Nephron progenitor cell (in vitro differentiated cells): ENCODE measurements at places on chromosomes 3 and 15.

DNA sequence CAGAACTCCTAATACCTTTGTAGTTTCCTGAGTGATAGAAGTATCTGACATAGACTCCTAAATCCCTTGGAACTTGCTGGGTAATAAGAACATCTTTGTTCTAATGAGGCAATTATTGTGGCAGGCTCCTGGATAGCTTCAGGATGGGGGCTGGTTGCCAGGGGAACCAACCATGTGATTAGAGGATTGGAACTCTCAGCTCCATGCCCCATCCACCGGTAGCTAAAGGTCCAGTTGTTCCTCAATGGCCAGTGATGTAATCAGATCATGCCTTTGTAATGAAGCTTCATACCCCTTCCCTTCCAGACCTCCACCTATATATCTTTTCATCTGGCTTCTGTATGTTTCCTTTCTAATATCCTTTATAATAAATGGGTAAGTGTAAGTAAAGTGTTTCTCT, 221.2 kb upstream of the ALCAM start:
- H3K27me3 ChIP-seq = no peaks in the 10 kb centered on the region
- H3K36me3 ChIP-seq = no peaks in the 10 kb centered on the region
- H3K4me1 ChIP-seq = no peaks in the 10 kb centered on the region
- DNase-seq = no peak

GRCh38 chr3:127013758-127014535, 31.0 kb downstream of the PLXNA1 start:
- no peak overlapping the region for H3K4me3 ChIP-seq
- H3K27ac ChIP-seq = no peak overlapping the region
- H3K4me1 ChIP-seq = peaks cover 18% of the 10 kb centered on the region
- no peak for DNase-seq
- no peaks in the 10 kb centered on the region for H3K36me3 ChIP-seq
- H3K27me3 ChIP-seq = no peaks in the 10 kb centered on the region

DNA sequence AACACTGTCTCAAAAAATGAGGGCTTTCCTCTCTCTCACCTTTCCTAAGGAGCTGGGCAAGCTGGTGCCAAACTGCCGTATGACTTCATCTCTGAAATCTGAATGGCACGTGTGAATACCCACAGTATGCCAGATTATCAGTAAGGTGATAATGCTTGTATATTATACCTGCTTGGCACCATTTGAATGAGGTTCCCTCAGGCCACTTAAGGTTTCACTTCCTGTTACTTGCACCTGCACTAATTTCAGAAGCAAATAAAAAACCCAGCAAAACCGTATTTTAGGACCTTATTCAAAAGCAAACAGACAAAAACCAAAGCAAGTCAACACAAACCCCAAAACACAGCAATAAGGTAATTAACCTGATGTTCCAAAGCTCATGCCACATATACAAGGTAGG, 19.7 kb downstream of the FOXP1 start:
- H3K27me3 ChIP-seq = no peaks in the 10 kb centered on the region
- H3K4me3 ChIP-seq = no peak overlapping the region
- H3K36me3 ChIP-seq = peaks cover 70% of the 10 kb centered on the region

DNA sequence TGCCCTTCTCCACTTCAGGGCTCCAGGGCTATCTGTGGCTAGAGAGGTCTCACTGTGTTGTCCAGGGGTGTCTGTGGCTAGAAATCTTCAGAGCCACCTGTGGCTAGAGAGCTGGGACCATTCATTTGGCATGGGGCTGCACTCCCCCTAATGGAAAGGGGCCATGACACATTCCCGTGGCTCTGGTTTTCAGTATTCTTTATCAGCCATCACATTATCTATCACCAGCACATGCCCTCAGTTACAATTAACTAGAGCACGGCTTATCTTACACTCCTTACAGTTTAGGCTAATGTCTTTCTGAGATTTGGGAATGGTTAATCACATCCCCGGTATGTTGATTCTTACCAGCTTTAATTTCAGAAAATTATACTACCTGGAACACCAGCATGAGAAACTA, 128.6 kb downstream of the RORA start:
- DNase-seq = no peak
- peaks cover 82% of the 10 kb centered on the region for H3K4me1 ChIP-seq
- H3K27me3 ChIP-seq = peaks cover 4% of the 10 kb centered on the region
- H3K27ac ChIP-seq = no peak overlapping the region

- no peaks in the 10 kb centered on the region for H3K27me3 ChIP-seq
- no peak overlapping the region for H3K27ac ChIP-seq
- H3K4me3 ChIP-seq = no peak overlapping the region
- H3K4me1 ChIP-seq = peaks cover 22% of the 10 kb centered on the region
- no peaks in the 10 kb centered on the region for H3K36me3 ChIP-seq
- DNase-seq = no peak
Measured at GRCh38 chr3:133383175-133383574, 16.7 kb upstream of the BFSP2 start.

- no peaks in the 10 kb centered on the region for H3K36me3 ChIP-seq
- no peak overlapping the region for H3K4me3 ChIP-seq
- H3K4me1 ChIP-seq = no peaks in the 10 kb centered on the region
- peaks cover 39% of the 10 kb centered on the region for H3K27me3 ChIP-seq
Measured at GRCh38 chr15:100849855-100850218, 29.8 kb upstream of the ALDH1A3 start.

GRCh38 chr3:17632401-17633100, 109.9 kb downstream of the TBC1D5 start:
- no peak for DNase-seq
- no peak overlapping the region for H3K27ac ChIP-seq
- no peaks in the 10 kb centered on the region for H3K27me3 ChIP-seq
- peaks cover 5% of the 10 kb centered on the region for H3K4me1 ChIP-seq
- peaks cover 12% of the 10 kb centered on the region for H3K36me3 ChIP-seq

DNA sequence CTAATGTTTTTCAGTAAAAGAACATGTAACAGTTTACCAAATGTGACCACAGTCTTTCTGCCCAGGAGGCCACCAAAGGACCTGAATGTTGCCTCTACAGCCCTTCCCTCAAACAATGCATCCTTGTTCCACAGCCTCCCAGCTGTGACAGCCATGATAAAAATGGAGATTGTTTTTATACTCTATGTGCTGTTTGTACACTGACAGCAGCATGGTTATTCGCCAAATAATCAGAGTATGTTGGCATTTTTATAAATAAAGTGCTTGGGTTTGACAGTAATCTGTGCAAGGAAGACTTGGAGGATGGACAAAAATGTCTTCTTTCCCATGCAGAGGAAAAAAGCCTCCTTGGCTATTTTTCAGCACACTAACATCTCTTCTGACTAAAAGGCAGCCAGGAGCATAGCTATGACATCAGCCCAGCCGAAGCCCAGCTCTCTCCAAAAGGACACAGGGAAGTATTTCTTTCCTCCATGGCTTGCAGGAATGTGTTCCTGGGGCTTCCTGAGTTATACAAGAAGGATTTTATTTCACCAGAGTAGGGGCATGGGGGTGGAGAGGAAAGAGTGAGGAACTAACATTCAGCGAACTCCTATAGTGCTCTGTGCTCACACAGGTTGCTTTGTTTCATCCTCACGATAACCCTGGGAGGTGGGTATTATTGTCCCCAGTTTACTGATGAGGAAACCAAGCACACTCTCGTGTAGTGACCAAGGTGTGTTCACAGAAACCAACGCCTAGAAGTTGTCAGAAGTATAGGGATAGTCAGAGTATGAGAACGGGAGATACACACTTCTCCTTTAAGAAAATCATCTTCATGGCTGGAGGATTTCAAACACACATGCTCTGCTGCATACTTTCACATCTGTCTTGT, 339.7 kb downstream of the MECOM start:
- H3K4me1 ChIP-seq = peaks cover 35% of the 10 kb centered on the region
- H3K36me3 ChIP-seq = no peaks in the 10 kb centered on the region
- H3K27ac ChIP-seq = peak overlapping the region; percentile 77
- no peak overlapping the region for H3K4me3 ChIP-seq
- no peak for DNase-seq

DNA sequence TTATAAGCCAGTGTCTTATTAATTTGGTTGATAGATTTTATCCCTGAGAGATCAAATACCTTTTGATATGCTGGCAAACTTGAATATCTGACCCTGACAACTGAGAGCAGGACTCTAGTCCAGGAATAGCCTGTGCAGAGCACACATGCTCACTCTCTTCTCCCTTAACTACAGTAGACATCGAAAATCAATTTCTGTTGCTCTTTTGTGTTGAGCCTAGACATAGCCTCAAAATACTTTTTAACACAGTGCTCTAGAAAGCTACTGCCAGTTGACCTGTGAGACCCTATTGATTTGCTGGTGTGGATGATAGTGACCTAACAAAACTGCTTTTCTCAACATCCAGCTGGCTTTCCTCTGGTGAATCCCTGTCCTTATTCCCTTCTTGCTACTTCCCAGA, 86.4 kb upstream of the ANKRD28 start:
- H3K27ac ChIP-seq = no peak overlapping the region
- peaks cover 2% of the 10 kb centered on the region for H3K36me3 ChIP-seq
- no peak for DNase-seq
- peaks cover 3% of the 10 kb centered on the region for H3K27me3 ChIP-seq
- no peak overlapping the region for H3K4me3 ChIP-seq

- peaks cover 24% of the 10 kb centered on the region for H3K4me1 ChIP-seq
- no peaks in the 10 kb centered on the region for H3K36me3 ChIP-seq
- H3K27me3 ChIP-seq = peaks cover 3% of the 10 kb centered on the region
- H3K27ac ChIP-seq = no peak overlapping the region
- no peak overlapping the region for H3K4me3 ChIP-seq
Measured at GRCh38 chr3:69309814-69310213, 76.1 kb downstream of the FRMD4B start.

GRCh38 chr3:62833538-62833937, 41.7 kb downstream of the CADPS start:
- H3K4me1 ChIP-seq = peaks cover 13% of the 10 kb centered on the region
- H3K27ac ChIP-seq = no peak overlapping the region
- no peak overlapping the region for H3K4me3 ChIP-seq
- DNase-seq = no peak
- H3K27me3 ChIP-seq = peaks cover 9% of the 10 kb centered on the region
- H3K36me3 ChIP-seq = no peaks in the 10 kb centered on the region

GRCh38 chr3:111072031-111072921, 660 bp downstream of the NECTIN3 start:
- peak overlapping the region; percentile 97 for H3K27ac ChIP-seq
- peaks cover 3% of the 10 kb centered on the region for H3K27me3 ChIP-seq
- no peaks in the 10 kb centered on the region for H3K36me3 ChIP-seq
- H3K4me3 ChIP-seq = peak overlapping the region; percentile 99
- H3K4me1 ChIP-seq = peaks cover 45% of the 10 kb centered on the region
- DNase-seq = peak; percentile 56

DNA sequence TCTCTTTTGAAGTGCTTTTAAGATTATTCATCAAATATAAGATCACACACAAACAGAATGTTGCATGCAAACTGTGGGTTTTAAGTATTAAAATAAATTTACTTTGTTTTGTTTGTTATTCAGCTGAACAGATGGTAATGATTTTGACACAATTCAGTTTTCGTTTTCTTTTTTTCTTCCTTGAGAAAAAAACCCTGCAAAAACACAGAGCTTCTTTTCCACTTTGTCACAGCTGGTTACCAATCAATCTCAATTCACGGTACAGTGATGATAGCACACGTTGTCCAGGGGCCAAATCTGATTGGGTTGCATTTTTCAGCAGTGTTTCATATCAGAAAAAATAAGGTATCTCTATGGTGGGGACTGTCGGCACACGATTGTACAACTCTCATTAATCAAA, 473.6 kb downstream of the ROBO2 start:
- no peaks in the 10 kb centered on the region for H3K27me3 ChIP-seq
- no peak overlapping the region for H3K4me3 ChIP-seq
- H3K36me3 ChIP-seq = no peaks in the 10 kb centered on the region
- peaks cover 6% of the 10 kb centered on the region for H3K4me1 ChIP-seq
- no peak for DNase-seq
